ENCODE measurements at places on chromosomes 5 and 9.
A peak's percentile ranks its signal among the peaks of the same experiment; 100 is the strongest.

GRCh38 chr5:116571568-116572349 is 2.9 kb downstream of the SEMA6A start:
- DNase-seq = no peak

DNA sequence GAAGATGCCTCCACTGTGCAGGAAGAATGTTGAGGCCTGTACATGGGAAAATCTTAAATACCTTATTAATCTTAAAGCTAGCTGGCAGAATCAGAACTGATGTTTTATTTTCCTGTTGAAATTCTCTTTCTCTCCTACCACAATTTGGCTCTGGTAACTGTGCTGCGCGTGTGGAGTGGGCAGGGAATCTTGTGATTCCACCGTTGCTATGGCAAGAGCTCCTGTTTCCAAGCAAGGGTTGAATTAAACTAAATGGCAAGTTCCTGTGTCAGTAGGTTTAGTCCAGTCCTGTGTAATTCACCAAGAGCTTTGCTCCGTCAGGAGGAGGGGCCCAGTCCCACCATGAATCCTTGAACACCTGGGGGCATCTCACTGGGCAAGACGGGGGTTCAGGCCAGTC is 36.4 kb downstream of the NXNL2 start:
- no peak for DNase-seq

GRCh38 chr9:136881691-136882108 is 4.6 kb upstream of the TRAF2 start:
- peak; percentile 71 for DNase-seq

GRCh38 chr5:145811834-145812625 is 23.1 kb downstream of the PRELID2 start:
- no peak for DNase-seq

Data from activated T-cell treated with anti-CD3 and anti-CD28 coated beads, Interleukin-2, amount 50 U/mL, for 48 hours (primary cell).